ENCODE measurements at places on chromosomes 11 and 22.

DNA sequence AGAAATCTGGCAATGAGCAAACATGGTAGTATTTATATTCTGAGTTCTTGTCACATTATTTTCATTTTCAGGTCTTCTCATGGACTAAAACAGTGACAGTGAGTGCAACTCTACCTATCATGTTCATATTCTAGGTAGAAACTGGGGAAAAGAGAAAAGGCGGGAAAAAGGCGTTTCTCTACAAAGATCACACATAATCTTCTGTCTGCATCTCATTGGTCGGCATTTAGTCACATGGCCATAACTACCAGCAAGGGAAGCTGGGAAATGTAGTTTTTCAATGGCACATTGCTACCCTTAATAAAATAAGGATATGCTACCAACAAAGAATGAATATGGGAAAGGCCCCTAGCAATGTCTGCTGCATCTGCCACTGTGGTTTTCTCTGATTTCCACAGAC lies 57.6 kb upstream of the B3GAT1 start:
- DNase-seq, result no peak

- no peak for DNase-seq
Observed at GRCh38 chr11:17478070-17478469, 1.4 kb upstream of the ABCC8 start.

- DNase-seq, result no peak
Observed at GRCh38 chr11:38278457-38279141, 1680.6 kb upstream of the RAG2 start.

DNA sequence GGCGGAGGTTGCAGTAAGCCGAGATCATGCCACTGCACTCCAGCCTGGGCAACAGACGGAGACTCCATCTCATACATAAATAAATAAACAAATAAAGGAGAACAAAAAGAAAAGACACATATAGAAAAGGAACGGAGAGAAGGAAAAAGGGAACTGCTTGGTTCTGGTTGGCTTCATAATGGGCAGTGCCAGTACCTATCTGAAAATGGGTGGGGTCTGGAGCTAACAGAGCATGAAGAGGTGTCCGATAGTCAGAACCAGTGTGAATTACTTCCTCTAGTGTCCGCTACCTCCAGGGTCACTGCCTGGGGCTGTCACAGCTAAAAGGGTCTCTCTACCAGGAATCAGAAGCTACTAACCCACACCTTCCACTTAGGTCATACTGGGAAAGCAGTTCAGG lies 27.2 kb upstream of the TTC28 start:
- DNase-seq, result no peak
